H4 (cell line): ENCODE measurements at places on chromosomes 12 and 14. TPM values are rescaled to one million over a fixed set of nuclear protein-coding genes. Genes with fewer than 3 reads are reported as not detected.

- no peak for DNase-seq
Observed at GRCh38 chr14:59857328-59857727, 13.2 kb downstream of the RTN1 start.

DNA sequence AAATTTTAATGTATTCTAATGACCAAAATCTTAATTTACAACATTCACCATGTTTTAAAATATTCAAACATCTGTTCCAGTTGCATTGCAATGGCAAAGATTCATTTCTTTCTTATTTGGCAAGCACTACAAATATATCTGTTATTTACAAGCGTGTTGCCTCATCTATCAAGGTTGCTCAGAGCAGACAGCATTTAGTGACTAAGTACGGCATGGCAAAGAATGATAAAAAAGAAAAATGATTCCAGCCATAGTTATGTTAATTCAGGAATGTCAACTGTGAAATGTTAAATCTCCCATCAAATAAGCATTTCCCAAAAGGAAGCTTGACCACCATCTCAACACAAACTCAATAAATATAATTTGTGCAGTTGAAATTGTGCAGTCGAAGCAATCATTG lies 312.1 kb downstream of the SEC23A start:
- no peak for DNase-seq

DNA sequence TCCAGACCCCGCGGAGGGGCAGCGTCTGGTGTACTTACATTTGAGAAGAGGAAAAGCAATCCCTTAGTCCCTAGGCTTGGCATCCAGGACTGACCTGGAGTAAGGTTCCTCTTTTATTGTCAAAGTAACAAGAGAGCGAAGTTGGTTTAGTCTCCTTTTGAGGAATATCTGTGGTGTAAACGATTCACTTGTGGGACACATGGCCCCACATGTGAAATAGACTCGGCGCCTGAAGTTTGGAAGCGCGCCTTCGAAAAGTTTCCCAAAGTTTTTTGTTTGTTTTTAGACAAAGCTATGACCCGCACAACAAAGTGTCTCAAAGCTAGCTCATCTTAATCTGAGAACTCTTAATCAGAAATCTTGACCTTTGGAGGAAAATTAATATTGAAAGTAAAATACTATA lies 744 bp downstream of the STYX start:
- no peak for DNase-seq

- no peak for DNase-seq
Observed at GRCh38 chr14:53619691-53620231, 336.9 kb downstream of the BMP4 start.

FOXA1 gene
- 3.1 and 5.3 TPM in 2 replicates for total RNA-seq

GRCh38 chr12:78120866-78121560 lies 290.3 kb downstream of the NAV3 start:
- no peak for DNase-seq
